ENCODE measurements at places on chromosomes 5 and 9.

GRCh38 chr5:102802708-102803458 is 47.8 kb downstream of the PAM start:
- no peak for DNase-seq

GRCh38 chr5:135915466-135916001 is 19.9 kb upstream of the IL9 start:
- DNase-seq, result no peak

GRCh38 chr5:133147411-133147810 is 95.6 kb downstream of the HSPA4 start:
- DNase-seq, result no peak

- DNase-seq, result no peak
These were observed 30.2 kb downstream of the GFM2 start for GRCh38 chr5:74736759-74737158.

- DNase-seq, result no peak
These were observed 50.4 kb upstream of the FAM170A start for GRCh38 chr5:119578937-119579336.

- DNase-seq, result no peak
These were observed 44.2 kb upstream of the COL15A1 start for GRCh38 chr9:98899408-98900056.

GRCh38 chr5:94908889-94909480 is 290.5 kb downstream of the SLF1 start:
- no peak for DNase-seq

DNA sequence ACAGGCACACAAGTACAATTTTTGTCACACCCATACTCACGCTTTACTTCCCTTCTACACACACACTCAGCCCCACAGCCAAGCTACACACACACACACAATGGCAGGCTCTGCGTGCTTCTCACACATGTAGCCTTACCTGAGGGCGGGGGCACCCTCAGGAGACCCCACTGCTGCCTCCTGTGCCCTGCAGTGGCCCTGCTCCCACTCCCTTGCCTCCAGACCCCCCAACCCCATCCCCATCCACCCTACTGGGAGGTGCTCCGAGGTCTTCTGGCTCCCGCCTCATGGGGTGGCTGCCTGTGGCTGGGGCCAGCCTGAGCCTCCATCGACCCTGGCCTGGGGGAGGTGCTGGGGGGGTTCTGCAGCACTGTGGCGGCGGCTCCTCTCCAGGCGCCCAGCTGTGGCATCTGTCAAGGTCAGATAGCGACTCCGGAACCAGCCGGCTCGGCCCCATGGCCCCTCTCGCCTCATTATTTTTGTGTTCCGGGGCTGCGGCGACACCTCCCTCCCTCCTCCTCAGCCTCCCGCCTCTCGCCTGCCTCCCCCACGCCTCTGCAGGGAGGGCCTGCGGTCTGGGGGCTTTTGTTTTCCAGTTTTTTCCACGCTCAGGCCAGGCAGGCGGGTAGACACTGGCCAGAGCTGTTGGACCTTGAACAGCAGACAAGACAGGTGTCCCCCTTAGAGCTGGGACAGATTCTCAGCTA is 21.7 kb downstream of the CXXC5 start:
- no peak for DNase-seq

GRCh38 chr9:114681594-114682332 is at the start of gene TEX48:
TEX48 (minus strand) TSS chr9:114682192; CDS start chr9:114671723, 10,469 bp downstream.
- DNase-seq, result peak; percentile 50

- DNase-seq, result no peak
These were observed 78.9 kb upstream of the PAPPA start for GRCh38 chr9:116074658-116075057.

DNA sequence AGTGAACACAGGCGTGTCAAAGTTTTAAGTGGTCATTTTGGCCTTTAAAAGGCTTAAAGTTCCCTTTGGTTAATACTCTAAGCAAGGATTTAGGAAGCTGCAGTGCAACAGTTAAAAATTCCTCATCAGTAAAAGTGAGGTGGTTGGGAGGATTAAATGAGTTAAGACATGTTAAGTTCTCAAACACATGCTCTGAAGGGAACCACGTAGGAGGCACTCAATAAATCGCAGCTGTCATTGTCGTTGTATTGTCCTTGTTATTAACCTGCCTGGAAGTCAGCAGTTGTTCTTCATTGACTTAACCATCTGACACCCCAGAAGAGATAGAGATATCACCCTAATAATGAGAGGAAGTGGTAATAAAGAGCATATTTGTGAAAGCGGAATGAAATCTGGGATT is 247.5 kb downstream of the MARCHF11 start:
- DNase-seq, result no peak

DNA sequence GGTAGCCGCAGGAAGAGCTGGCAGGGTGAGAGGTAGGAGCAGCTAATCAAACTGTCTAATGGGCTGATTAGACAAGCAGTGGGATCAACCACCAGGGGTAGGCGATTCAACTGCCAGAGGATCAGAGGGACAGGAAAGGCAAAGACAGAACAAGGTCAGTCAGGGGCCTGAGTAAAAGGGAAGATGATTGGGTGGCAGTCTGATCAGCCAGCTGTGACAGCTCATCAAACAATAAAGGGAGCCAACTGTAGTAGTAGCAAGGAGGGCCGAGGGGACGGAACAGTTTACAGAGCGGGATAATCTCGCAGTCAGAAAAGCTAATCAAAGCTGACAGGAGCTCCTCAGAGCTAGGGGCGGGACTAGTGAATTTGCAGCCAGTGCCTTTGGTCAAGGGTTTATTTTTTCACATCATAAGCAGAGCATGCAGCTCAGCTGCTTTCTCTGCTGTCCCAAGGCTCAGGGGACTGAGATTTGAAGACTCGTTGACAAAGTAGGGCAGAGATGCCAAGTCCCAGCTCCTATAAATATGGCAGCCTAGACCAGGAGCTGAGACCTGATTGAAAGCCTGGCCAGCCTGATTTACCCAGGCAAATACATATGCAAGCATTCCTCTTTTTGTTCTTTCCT is 418.2 kb downstream of the GABRG2 start:
- no peak for DNase-seq

DNA sequence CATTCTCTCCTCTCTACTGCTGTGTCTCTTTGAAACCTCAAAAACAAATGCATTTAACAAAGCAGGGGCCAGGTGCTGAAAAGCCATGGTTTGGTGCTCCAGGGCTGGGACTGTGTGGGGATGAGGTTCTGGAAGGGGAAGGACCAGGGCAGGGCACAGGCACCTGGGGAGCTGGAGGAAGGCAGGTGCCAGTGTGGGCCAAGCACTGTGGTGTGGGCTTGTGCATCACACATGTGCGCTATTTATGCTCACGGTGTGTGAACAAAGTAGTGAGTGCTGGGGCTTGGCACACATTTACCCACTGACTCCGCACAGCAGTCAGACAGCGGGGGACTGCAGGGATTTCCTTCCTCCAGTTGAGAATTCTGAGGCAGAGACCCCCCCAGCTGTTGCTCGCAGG is 10.1 kb downstream of the HRH2 start:
- no peak for DNase-seq

DNA sequence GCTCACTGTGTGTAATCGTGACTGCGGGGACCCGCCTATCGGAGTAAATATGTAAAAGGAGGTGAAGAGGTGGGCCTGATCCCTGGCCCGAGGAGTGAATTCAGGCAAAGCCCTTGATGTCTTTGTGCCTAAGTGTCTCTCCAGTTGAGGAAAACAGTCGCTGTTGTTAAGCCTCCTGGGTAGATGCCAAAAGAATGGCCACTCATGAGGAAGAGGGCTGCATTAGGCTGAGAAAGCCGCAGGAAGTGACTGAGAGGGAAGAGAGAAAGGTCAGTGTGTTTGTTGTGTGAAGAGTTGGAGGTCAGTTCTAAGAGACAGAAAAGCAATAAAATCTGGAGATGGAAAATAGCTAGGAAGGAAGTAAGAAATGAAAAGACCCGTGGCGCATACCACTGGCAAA is 35.8 kb upstream of the PIP5K1B start:
- DNase-seq, result no peak

- DNase-seq, result no peak
These were observed 55.0 kb downstream of the SH3PXD2B start for GRCh38 chr5:172399336-172399735.

DNA sequence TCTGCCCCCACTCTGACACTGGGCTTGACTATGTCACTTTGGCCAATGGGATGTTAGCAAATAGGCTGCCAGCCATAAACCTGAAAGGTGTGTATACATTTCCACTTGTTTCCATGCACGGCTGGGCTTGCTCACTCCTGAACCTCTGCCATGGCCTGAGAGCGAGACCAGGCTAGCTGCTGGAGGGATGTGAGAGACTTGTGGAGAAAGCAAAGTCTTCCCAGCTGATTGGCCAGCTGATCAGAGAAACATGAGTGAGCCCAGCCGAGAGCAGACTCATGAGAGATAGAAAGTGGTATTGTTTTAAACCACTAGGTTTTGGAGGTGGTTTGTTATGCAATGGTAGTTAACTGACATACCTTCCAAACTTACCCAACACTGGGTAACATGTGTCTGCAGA is 13.9 kb downstream of the FAM193B start:
- DNase-seq, result no peak

- no peak for DNase-seq
These were observed 442.5 kb upstream of the KLF4 start for GRCh38 chr9:107932046-107932445.

DNA sequence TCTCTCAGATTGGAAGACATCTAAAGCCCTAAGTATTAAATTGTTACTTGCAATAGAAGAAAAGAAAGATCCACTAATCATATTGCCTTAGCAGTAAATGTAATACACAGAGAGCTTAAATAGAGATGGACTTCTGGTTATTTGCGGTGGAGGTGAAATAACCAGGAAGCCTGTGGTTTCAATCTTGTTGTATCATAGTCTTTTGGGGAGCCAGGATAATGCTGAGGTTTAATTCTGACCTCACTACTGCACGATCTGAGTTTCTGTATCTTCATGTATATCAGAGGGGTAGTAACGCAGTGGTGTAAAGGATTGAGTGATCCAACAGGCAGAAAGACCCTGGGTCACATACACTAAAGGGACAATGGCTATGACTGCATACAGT is 71.7 kb downstream of the ANKRD55 start:
- DNase-seq, result no peak

DNA sequence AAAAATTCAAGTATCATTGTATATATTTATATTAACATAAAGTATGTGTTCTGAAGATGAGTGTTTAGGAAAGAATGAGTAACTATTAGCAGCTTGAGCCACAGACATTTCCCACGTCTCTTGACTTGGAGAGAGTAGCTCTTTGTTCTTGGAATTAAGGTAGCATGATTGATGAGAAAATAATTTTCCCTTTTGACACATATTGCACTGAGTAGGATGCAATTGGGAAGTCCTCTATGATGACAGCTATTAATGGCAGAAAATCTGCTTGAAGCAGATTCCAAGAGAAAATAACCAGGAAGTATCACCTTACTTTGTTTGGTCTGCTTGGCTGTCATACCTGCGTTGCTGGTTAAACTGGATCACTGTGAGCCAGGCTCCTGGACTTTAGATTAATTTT is 204.8 kb downstream of the TLE4 start:
- DNase-seq, result no peak

GRCh38 chr5:1732945-1733344 is 66.7 kb downstream of the MRPL36 start:
- DNase-seq, result no peak

- DNase-seq, result no peak
These were observed 133.1 kb downstream of the ADAMTS12 start for GRCh38 chr5:33758737-33759136.

DNA sequence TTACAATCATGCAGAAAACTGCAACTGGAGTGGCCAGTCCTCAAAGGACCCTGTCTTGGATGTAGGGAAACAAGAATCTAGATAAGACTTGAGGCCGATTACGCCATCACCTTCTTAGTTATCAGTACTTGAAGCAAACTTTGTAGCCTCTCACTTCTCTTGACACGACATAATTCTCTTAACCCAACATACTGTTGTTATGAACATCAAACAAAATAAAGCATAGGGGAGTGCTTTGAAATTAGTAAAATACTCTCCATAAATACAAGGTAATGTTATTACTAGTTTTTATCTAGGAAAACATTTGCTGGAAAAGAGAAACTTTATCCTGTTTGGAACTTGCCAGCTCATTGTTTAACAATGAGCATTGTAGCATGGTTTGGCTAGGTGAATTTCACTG is 574.9 kb upstream of the DMAC1 start:
- DNase-seq, result no peak

- DNase-seq, result no peak
These were observed 5.8 kb downstream of the ANKDD1B start for GRCh38 chr5:75616971-75617621.

DNA sequence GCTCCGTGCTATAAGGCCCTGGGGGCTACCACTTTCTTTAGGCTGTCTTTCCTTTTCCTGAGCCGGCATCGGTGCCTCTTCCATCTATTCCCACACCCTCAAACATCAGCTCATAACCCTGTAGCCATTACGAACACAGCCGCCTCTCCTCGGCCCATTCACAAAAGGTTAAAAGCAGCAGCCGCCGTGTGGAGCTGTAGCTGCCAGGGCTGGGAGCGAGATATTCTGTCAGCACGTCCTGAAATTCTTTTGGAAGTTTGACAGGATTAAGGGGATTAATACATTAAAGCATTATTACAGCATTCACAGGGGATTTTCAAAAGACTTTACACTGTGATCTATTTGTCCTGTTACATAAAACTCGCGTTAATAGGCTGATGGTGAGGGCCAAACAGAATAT is 428.2 kb downstream of the CDK5RAP2 start:
- DNase-seq, result no peak

DNA sequence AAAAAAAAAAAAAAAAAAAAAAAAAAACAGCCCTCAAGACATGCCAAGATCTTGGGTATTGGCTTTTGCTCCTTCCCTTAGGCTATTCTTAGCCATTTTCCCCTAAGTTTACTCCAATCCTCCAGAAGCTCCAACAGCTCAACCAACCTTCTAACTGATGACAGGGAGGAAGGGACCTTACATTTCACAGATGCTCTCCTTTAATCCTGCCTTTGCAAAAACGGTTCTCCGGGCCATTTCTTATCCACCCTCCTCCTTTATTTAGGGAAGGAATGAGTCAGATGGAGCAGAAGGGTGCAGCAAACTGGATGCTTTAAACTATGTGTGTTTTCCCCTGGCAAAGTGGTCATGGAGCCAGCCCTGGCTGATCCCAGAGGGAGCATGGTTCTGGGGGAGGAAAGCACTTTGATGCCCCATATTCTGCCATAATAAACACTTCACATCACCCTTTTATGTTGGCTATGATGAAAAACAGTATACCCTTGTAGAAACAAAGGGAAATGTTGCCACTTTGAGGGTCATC is 369.4 kb upstream of the DMAC1 start:
- DNase-seq, result no peak

DNA sequence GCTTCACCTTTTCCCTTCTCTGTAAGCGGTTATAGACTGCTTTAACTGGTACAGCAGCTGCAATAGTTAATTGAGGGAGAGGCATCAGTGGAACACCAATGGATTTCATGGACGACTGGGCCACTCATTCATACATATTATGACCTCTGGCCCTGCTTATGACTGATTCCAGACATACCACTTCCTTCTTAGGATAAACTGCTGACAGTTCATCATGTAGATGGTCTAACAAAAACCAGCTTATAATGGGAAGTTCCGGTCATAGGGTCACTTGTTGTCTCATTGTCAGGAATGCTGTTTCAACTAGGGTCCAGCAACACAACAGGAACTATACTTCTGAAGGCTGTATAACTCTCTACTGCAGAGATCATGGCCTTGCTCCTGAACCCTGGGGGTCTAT is 265.2 kb upstream of the RASA1 start:
- no peak for DNase-seq

GRCh38 chr5:14183187-14183939 is 40.2 kb downstream of the TRIO start:
- DNase-seq, result no peak
